GM12878 (cell line): ENCODE measurements at places on chromosomes 2 and 18. TPM values are rescaled to one million over a fixed set of nuclear protein-coding genes. Genes with fewer than 3 reads are reported as not detected.

GRCh38 chr18:79529991-79530390 lies 134.3 kb downstream of the NFATC1 start:
- DNase-seq = no peak

DNA sequence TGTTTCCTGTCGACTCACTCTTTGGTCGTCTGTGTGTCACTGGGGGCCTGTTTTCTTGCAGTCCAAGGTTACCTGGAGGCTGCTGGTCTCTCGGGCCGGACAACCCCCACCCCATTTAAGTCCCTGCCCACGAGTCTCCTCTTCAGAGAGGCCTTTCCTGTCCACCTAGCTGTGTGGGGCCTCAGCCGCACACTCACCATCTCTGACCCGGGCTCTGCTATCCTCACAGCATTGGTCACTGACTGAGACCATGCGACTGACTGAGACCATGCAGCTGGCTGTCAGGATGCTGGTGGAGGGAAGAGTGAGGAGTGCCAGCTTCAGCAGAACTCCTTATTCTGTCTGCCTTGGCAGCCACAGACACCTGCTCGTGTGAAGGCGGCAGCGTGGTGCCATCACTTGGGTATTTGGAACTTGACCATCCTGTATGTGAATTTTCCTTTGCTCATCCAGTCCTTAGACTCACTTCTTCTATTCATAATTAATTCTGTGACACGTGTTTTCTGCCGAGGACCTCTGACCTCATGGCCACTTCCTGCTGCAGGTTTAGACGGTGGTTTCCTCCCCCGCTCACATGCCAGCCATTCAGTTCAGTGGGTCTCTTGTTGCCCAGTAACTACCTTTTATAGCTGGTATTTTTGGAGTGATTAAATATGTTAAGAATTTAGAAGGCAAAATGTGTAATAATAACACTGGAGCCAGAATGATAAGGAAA lies 47.5 kb upstream of the ASB1 start:
- DNase-seq = no peak

MPP4 gene
- total RNA-seq = 0.13 TPM in 1 of 2 replicates, not detected in the other

GRCh38 chr18:58180738-58181353 lies 136.8 kb downstream of the NEDD4L start:
- DNase-seq = no peak

- no peak for DNase-seq
Measured at GRCh38 chr2:189369566-189369965, 71.7 kb upstream of the WDR75 start.

- no peak for DNase-seq
Measured at GRCh38 chr2:182447863-182448262, 21.0 kb upstream of the PDE1A start.

CFC1 gene
- total RNA-seq = not detected in 2 replicates

KCNG2 gene
- not detected in 2 replicates for total RNA-seq

DNA sequence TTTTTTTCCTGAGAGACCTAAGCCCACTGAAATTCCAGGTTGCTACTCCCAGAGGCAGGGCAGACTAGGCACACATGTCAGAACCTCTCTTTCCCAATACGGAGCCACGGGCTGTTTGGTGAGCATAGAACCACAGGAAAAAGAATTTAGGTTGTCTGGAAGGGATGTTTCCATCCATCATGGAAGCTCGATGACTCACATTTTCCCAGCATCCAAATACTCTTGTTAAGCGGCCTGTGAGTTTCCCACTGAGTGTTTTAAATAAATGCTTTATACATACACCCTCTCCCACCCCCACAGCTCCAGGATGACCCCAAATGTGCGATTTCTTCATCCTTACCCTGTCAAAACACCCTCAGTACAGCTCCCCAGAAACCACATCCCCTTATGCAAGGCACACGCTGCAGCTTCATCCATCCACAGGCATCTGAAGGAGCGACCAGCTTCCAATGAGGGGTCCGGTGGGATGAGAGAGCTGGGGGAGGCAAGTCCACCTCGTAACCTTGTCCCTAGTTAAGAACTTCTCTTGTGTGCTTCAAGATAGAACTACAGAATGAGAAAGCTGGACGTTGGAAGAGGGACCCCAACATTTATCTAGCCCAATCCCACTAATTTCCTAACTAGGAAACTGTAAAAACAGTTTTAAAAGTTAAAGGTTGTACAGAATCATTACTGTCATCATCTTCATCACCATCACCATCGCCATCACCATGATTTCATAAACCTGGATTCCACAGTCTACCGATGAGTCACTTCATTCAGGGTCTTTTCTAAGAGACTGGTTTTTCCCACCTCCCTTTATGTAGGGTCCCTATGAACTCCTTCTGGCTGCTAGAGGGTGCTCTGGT lies 63.5 kb upstream of the FZD7 start:
- no peak for DNase-seq

GRCh38 chr2:168460571-168460970 lies 4.5 kb downstream of the CERS6 start:
- DNase-seq = no peak

KYNU gene
- total RNA-seq = 36.8 and 38.6 TPM in 2 replicates

ANKRD23 gene
- total RNA-seq = 3.5 and 3.9 TPM in 2 replicates

GRCh38 chr2:166419616-166419934 lies 43.8 kb upstream of the SCN9A start:
- no peak for DNase-seq

GRCh38 chr18:45173799-45174519 lies 441.3 kb upstream of the SLC14A2 start:
- DNase-seq = no peak

DNA sequence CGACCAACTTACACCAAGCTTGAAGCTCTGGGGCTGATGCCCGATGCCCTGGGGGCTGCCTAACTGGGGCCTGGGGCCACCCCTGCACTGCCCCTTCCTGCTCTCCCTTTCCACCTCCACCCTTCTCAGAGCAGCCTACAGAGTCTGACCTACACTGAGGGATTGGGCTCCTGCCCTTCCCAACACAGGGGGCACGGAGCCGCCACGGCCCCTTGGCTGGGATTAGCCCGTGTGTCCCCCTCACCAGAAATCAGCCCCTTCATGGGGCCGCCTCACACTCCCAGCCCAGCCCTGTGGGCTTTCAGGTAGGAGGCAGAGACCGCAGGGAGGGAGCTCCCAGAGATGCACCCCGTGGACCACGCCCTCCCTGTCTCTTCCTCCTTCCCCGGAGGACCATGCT lies 198.0 kb downstream of the EIPR1 start:
- no peak for DNase-seq

DNA sequence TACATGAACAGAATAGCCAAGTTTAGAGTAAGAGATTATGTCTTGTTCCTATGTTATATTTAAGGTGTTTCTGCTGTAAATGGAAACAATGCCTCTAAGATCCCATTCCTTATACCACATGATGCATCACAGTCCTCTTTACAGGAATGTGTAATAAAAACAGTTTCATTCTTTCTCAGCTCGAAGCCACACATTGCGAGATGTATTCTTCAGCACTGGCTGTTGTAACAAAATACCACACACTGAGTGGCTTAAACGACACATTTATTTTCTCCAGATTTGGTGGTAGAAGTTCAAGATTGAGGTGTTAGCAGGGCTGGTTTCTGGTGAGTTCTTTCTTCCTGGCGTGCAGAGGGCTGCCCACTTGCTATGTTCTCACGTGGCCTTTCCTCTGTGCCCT lies 246.2 kb downstream of the SOCS6 start:
- DNase-seq = no peak

CDH20 gene
- total RNA-seq = not detected in 2 replicates

GRCh38 chr2:197248623-197249022 lies 62.0 kb downstream of the ANKRD44 start:
- DNase-seq = no peak

DNA sequence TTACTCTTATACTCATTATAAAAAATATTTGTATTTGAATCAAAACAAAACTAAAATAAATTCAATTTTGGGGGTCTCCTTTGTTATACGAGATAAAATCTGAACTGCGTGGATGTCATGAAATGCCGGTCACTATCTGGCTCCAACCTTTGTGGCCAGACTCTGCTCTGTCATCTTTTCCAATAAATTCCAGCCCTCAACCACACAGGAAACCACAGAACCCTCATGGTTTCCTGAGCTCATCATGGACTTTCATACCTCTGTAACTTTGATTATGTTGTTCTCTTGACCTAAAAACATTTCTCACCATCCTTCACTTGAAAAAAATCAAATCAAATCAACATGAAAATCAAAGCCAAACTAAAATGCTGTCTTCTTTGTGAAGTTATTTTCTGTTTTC lies 724.7 kb downstream of the METTL4 start:
- DNase-seq = no peak

DNA sequence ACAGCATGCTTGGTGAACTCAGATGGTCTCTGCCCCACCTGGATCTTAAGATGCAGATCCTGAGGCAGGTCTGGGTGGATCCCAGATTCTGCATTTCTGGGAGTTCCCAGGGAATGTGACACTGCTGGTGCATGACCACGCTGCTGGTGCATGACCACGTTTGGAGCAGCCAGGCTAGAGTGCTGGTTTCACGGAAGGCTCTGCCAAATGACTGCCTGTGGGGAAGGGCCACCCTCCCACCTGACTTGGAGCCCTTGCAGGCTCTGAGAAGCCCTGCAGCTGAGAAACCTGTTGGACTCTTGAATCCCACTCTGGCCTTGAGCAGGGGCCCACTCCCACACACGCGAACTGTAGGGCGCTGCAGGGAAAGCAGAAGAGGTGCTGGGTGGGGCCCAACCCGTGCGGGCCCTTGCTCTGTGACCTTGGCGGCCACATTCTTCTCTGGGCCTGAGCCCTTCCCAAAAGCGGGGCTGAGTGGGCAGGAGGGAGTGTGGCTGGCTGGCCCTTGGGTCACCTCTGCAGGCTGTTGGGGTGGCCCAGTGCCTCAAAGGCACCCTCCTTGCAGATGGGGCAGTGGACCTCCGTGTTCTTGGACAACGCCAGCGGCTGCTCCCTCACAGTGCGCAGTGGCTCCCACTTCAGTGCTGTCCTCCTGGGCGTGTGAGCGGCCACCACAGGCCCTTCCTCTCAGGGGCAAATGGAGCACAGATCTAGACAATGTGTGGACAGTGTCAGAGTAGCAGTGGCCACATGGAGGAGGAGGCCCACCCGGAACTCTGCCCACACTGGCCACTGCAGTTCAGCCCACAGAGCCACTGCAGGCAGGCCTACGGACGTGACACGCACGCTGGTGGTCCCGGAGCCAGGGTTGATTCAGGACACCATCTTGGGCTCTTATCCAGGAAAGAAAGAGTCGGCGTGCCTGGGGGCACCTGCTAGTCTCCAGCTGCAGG lies 7.9 kb downstream of the ERFE start:
- DNase-seq = no peak

EVX2 gene
- not detected in 2 replicates for total RNA-seq

GAD1 gene
- total RNA-seq = 0.43 and 0.62 TPM in 2 replicates

GRCh38 chr2:113173542-113174375 lies at the start of gene PSD4:
Gene PSD4, plus strand, starts transcription at chr2:113173971. Its CDS starts 8,486 bp downstream, at chr2:113182457.
- peak; percentile 67 for DNase-seq

- DNase-seq = no peak
Measured at GRCh38 chr18:8623549-8624106, 14.4 kb downstream of the RAB12 start.

DNA sequence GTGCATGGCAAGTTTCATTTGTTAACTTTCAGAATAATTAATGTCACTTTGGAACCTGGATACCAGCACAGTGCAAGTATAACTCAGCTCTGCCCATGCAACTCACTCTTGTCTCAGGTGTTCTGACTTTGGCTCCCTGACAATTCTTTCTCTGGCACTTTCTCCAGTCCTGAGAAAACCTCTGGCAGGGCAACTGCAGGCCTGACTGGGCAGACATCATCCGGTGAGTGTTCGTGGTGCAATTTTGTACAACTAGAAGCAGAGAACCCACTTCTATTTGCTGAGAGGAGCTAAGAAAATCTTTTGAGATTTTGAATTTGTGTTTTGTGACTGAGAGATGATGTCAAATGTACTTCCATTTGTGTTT lies 143.0 kb downstream of the AQP4 start:
- DNase-seq = no peak

GRCh38 chr2:202035089-202035940 lies 1.7 kb downstream of the FZD7 start:
- DNase-seq = no peak

DNA sequence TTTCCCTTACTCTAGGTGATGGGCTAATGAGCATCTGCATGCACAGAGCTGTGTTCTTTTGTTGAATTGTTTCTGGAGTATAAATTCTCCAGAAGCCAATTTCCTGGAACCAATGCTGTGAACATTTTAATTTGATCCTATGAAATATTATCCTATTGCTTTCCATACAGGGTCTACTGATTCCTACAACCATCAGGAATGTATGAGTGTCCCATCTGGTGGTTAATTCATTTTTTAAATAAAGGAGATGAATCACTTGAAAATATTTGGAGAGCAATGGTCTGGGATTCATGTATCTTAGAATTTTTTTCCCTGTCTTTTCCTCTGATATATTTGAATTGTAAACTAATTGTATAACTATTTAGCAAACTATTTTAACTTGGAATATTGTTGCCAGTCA lies 14.0 kb downstream of the KIF5C start:
- DNase-seq = no peak

GRCh38 chr18:75246721-75247610 lies 36.4 kb downstream of the TSHZ1 start:
- no peak for DNase-seq

GRCh38 chr2:218081063-218081462 lies 12.0 kb downstream of the RUFY4 start:
- DNase-seq = peak; percentile 61

SLC16A14 gene
- 5.6 and 6.4 TPM in 2 replicates for total RNA-seq

GRCh38 chr2:239953418-239954061 lies 71.6 kb downstream of the NDUFA10 start:
- DNase-seq = no peak

REG3A gene
- total RNA-seq = 0.62 TPM in 1 of 2 replicates, not detected in the other
